ENCODE measurements at places on chromosomes 1 and 21.

- DNase-seq = no peak
Observed at GRCh38 chr1:158039380-158039779, 45.9 kb downstream of the KIRREL1 start.

DNA sequence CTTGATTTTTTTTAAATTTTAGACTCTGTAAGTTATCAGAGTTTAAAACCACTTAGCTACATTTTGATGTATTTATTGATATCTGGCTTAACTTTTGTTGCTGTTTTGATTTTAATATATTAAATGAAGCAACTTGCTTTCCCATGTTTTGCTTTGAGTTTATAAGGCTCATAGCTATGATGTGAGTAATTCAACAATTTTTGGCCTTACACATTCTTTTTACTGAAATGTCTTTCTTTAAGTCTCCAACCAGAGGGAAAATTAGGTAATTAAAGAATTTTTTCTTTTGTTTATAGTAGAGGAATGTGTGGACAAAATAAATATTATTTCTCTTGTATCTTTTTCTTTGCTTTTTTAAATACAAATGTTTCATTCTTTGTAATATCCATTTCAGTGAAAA is 258.3 kb upstream of the ADAMTS5 start:
- DNase-seq = no peak

- no peak for DNase-seq
Observed at GRCh38 chr1:153570874-153571273, 5.2 kb upstream of the S100A2 start.

DNA sequence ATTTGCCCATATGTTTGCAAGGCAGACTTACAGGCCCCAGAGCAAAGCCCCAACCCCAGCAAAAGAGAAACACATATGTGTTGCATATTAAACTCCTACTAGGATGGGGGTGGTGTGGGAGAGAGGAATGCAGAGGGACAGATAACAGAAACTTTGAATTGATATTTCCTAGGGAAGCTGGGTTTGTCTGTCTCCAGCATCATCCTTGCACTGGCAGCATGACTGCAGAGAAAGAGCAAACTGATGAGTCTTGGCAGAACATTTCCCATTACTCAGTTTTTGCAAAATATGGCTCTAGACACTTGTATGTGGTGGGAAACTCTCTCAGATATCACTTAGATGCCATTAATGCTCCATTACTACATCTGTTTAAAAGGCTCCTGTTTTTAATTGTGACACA is 43.8 kb upstream of the MARK1 start:
- DNase-seq = no peak

GRCh38 chr1:70290218-70290617 is 64.3 kb downstream of the ANKRD13C start:
- DNase-seq = no peak

DNA sequence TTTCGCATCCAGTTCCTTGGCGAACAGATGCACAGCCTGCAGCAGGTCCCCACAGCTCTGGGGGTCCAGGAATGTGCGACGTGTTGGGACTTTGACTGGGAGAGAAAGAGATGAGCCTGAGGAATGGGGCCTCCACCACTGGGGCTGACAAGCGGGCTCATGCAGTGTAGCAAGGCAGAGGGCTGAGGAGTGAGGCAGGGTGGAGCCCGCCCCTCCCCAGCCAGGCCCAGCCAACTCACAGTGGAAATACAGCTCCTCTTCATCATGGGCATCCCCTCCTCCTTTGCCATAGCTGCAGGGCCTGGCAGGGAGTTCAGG is 30.7 kb downstream of the CDCA8 start:
- no peak for DNase-seq

DNA sequence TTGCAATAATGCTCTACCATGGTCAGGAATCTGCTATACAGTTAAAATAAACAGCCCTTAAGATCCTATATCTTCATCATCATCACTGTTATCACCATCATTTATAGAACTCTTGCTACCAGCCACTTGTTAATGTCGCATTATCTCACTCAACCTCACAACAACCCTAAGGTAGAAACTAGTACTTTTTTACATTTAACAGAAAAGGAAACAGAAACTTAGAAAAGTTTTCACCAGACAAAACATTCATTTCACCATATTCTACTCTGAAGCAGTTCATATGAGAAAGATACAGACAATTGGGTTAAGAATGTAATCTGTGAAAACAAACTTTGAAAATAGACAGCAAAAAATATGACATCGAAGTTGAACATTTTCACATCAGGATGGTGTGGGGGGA is 262.6 kb downstream of the ATG4C start:
- no peak for DNase-seq

DNA sequence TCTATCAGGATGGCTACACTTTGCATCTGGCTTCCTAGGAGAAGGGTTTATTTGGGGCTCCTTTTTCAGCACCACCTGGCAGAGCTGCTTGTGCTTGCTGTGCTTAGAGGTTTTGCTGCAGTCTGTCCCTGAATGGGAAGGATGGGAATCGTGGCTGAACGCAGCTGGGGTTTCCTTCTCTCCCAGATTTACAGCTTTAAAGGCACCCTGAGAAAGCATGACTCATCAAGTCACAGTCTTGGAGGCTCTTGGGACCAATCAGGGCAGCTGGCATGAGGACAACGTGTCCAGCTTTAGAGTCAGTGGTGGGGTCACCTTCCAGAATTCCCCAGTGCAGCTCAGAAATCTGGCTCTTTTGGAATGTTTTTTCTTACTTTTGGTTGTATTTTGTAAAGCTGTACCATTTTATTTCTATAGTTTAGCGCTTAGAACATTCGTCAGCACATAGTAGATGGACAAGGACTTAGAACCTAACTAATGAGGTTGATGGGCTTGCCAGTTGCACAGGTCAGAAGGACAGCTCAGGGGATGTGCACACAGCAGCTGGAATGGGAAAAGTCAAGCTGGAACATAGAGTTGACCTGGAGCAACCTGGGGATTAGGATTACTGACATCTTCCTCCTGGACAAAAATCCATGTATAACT is 222.6 kb downstream of the PRDM2 start:
- DNase-seq = no peak

DNA sequence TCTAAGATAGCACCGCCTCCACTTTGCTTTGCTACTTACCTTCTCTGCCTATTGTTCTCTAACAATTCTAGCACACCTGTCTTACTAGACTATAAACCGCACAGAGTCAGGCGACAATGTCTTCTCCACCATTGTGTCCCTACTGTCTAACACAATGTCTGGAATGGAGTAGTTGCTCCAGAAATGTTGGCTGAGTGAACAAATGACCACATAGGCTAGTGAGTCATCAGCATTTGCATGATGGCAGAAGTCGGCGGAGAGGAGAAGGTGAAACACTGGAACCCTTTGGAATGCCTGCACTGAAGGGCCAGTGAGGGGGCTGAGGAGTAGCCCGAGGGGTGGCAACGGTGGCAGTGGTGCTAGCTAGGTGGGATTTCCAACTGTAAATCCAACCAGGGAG is 14.0 kb upstream of the PABPC4 start:
- no peak for DNase-seq

- DNase-seq = no peak
Observed at GRCh38 chr1:192635041-192635440, 906 bp upstream of the RGS13 start.

GRCh38 chr1:221169447-221169889 is 290.2 kb downstream of the HLX start:
- DNase-seq = no peak

GRCh38 chr1:15662477-15662876 is 21.6 kb upstream of the PLEKHM2 start:
- DNase-seq = no peak

- DNase-seq = no peak
Observed at GRCh38 chr1:101108111-101108500, 82.5 kb upstream of the DPH5 start.

GRCh38 chr1:2638466-2639115 is 5.8 kb upstream of the MMEL1 start:
- no peak for DNase-seq

GRCh38 chr1:150613061-150613920 is 16.1 kb downstream of the ENSA start:
- no peak for DNase-seq

DNA sequence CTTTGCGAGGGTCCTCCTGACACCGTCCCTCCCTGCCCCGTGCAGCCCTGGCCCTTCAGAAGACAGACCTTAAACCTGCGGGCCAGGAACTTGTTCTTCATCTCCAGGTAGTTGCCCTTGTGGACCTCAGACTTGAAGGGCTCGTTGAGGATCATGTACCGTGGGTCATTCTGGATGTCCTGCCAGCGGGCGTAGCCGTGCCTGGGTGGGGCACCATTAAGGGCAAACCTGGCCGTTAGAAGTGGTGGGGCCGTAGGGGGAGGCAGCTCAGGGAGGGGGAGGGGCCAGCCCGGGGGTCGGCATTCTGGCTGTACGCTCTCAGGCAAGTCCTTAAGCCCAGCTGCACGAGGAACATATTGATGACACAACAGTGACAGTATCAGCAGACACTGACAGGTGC is 64.6 kb downstream of the KCNAB2 start:
- DNase-seq = no peak

- DNase-seq = no peak
Observed at GRCh38 chr1:201800246-201800645, 28.7 kb upstream of the IPO9 start.

DNA sequence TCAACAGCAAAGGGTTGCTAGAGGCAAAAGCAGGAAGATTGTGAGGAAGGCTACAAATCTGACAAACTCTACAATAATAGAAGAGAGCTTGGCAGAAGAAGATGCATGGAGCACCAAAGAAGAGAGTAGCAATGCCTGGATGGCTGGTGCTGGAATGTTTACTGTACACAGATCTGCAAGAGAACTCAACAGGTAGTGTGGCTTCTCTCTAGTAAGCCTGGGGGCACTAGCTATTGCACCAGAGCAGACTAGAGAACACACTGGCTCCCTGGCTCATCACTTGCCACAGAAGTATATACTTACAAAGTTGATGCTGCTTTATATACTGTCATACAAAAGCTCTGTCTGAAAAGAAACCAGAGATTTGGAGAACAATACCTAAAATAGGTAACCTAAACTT is 475.0 kb upstream of the NCAM2 start:
- DNase-seq = no peak

DNA sequence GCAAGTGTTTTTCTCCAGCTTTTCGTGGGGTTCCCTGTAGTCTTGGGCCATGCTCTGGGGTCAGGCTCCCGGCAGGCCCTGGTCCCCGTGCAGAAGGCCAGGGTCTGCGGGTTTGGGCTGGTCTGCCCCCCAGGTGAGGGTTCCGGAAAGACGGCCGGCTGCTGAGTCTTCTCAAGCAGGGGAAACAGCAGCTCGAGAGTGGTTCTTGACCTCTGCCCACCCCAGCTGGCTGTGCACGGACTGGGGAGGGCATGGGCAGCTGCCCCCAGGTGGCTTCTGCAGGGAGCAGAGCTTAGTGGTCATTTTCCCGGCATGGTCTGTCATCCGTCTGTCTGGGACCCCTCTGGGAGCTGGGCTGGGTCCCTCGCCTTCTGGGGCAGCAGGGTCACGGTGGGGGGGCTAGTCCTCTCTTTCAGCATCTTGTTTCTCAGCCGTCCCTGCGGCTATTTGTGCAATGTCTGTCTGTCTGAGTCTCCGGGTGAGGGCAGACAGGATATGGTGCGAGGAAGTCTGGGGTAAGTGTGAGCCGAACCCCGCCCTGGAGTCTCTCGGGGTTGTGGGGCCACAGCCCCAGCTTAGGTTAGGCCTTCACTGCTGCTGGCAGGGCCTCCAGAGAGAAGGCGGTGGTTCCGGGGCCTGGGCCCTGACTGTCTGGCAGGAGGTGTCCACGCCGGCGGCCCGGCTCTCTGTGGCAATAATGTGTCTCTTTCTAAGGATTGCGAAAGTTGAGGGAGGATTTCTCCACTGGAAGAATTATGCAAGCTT is 6.1 kb downstream of the SKI start:
- peak; percentile 46 for DNase-seq

DNA sequence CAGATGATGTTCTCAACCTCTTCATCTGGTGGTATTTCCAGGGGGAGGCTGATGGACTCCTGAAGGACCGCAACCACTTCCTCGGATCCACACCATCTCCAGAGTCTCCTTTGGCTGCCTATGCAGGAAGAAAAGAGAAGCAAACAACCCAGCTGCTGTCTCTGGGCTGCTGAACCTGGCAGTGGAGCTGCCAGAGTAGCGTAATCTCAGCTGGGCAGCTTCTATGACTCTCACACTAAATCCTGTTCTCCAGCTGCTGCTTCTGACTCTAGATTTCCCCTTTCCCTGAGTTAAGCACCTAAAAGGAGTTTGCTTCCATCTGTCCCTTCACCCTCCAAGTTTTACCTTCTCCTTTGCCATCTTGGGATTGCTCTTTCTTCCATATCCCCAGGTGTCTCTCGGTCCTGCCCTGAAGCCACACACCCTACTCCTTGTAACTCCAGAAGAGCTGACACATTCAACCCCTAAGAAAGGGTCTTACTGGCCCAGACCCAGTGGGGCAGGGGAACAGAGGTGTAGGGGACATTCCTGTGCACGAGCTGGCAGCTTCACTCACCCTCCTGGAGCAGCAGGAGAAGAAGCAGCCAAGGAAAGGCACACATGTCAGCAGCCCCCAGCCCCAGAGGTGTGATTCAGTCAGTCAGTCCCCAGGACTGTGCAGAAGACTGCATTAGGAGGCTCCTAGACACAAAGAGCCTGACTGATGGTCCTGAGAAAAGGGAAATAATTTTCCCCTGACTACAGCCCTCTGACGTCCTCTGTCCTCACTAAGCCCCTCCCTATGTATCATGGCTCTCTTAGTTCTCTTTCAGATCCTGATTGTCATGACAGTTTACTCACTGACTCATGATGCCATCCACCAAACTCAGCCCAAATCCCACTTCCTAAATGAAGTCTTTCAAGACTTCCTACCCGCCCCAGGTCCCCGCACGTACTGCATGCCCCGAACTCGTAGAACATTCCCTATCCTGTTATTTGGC is at the start of gene SLAMF9:
Gene SLAMF9, minus strand, starts transcription at position 702 of the 980 bp plus-strand sequence. Its CDS starts 100 bp downstream, at position 602.
- DNase-seq = no peak

DNA sequence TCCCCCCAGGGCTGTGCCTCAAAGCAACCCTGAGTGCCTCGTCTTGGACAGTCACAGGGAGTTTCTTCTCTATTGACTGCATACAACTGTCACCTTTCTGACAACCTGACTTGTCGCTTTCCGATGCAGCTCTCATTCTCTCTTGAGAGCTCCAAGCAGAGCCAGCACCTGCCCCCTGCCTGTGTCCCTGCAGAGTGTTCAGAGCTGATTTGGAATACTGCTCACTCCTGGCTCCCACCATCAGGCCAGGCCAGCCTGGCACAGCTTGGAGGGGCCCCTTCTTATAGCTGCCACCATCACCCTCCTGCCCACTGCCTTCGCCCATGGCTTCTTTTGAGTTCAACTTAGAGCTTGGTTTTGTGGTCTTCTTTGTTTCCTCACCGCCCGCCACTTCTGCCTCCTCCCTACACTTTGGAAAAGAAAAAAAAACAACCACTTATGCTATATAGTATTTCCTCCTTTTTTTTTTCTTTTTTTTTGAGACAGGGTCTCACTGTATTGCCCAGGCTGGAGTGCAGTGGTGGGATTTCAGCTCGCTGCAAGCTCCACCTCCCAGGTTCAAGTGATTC is 12.3 kb downstream of the NCF2 start:
- DNase-seq = no peak

DNA sequence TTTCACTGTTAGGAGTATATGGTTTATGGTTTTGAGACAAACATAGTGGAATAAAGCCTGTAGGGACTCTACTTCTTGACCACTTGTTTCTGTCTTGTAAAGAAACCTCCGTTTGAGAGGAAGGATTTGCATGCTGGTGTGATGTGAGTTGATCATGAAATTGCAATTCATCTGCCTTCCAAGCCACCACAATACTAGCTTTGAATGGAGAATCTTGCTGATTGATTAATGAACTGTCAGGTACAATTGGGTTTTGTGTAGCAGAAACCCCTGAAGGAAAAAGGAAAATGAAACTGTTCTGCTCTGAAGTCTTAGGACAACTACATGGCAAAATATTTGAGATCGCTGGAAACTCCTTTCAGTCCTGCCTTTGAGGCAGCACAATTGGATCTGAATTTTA is 90.7 kb downstream of the VPS13D start:
- DNase-seq = no peak

GRCh38 chr1:98045211-98045766 is 124.5 kb upstream of the DPYD start:
- DNase-seq = no peak
